NCI-H460 (cell line): ENCODE measurements at places on chromosomes 2 and 18. TPM values are rescaled to one million over a fixed set of nuclear protein-coding genes. Genes with fewer than 3 reads are reported as not detected.

The DSC3 gene
- 1.7 and 2.1 TPM in 2 replicates for total RNA-seq

DNA sequence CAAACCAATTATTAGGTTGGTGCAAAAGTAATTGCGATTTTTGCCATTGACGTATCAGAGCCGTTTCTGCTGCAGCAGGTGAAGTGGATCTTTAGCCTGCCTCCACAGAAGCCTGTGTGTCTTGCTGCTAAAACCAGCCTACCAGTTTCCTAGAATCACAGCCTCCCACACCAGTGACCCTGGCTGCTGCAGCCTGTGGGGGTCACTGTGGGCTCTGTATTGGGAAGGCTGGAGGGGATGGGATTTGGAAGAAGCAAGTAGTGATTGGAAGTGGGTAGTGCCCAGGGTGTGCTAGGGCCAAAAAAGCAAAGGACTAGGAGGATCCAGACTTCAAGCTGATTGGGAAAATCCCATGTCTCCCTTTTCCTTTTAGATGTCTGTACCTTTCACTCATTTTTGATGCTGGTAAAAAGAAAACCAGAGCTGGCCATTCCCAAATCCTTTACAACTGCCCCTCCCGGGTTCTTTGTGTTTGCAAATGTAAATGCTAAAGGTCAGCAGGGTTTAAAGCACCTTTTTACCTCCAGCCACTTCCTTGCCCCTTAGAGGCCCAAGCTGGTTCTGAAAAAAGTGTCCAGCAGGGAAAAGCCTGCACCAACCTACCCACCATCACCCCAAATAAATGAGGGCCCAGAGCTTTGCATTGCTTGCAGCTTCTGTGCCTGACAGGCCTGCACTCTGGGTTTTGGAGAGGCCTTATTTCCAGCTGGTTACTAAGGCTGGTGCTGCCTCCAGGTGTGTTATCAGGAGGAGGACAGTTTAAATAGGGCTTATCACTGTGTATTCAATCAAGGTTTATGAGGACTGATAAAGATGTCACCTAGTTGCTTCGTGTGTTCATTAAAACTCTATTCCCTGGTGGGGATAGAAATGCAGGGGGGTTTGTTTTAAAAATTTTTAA lies 172.0 kb downstream of the MIB1 start:
- DNase-seq, result no peak

The OSBPL6 gene
- 9.6 and 11.9 TPM in 2 replicates for total RNA-seq

DNA sequence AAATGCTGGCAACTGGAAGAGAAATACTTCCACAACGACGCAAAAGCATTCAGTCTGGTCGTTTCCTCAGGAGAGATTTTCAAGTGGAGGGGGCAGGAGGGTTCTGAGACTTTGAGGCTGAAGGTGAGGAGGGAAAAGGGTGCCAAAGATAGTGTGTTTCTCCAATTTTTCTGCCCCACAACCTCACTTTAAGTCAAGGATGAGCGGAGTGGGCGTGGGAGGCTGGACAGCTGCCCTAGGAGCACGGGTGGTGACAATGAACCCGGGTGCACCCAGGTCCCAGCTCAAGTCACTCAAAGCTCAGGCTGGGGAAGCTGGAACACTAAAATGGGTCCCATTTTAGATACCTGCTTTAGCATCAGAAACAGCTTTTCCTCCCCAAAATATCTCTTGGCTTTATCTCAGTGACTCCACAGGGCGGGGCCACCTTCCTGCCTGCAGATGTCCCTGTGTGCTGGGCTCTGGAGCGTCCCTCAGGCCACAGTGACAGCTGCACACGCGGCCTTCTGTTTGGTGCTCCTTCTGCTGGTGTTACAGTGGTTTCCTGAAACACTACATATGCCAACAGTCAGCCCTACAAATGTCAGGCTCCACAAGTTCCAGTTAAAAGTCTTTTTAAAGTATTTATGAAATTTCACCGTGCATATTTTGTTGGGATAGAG lies 1.4 kb upstream of the MBP start:
- DNase-seq, result no peak

GRCh38 chr2:67346718-67347407 lies 50.3 kb upstream of the ETAA1 start:
- DNase-seq, result no peak

The HOXD10 gene
- 0.25 TPM in 1 of 2 replicates, not detected in the other for total RNA-seq

- no peak for DNase-seq
Measured at GRCh38 chr2:145360129-145360790, 840.3 kb upstream of the ZEB2 start.

DNA sequence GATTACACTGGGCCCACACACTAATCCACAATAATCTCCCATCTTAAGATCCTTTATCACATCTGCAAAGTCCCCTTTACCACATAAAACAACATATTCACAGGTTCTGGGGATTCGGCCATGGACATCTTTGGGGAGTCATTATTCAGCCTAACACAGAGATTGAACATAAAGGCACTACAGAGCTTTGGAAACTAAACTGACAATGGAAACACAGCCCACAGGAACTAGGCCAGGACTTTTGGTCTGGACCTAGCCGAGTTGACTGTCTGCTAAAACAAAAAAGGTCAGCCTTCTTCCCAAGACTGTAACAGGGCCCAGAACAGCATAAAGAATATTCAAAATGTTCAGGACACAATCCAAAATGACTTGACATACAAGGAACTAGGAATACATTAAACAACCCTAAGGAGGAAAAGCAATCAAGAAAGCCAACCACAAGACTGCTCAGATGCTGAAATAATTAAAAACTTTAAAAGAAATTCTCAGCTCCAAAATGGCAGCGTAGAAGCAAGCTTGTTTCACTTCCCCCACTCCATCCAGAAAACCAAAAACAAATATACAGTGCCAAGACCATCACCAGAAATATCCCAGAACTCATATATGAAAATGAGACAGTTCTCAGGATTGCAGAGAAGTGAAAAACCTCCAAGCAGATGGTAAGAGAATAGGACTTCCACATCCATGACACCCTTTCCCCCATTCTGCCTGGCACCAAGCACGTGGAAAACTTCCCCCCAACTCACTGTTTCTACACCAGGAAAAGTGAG lies 207.8 kb downstream of the ATAD2B start:
- no peak for DNase-seq

GRCh38 chr2:240436683-240437550 lies 1.5 kb downstream of the GPC1 start:
- DNase-seq, result no peak

DNA sequence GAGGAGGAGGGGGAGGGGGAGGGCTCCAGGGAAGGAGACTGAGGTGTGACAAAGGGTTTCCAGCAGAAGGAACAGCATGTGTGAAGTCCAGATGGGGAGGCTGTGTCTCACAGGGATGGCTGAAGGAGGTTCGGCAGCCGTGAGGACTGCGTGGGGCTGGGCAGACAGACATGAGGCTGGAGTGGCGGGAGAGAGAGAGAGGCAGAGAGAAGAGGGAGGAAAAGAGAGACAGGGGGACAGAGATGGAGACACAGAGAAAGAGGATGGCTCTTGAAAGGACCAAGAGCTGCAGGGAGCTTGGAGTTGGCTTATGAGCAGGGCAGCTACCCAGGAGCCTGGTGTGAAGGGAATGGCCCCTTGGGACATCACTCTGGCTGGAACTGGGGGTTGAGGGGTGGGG lies 138.9 kb upstream of the ASB18 start:
- no peak for DNase-seq

- DNase-seq, result no peak
Measured at GRCh38 chr2:55842046-55842445, 81.5 kb downstream of the EFEMP1 start.

The LYPD6 gene
- 5.5 and 5.6 TPM in 2 replicates for total RNA-seq

The CD226 gene
- 41.8 and 45.5 TPM in 2 replicates for total RNA-seq

The OTOS gene
- not detected in 2 replicates for total RNA-seq

DNA sequence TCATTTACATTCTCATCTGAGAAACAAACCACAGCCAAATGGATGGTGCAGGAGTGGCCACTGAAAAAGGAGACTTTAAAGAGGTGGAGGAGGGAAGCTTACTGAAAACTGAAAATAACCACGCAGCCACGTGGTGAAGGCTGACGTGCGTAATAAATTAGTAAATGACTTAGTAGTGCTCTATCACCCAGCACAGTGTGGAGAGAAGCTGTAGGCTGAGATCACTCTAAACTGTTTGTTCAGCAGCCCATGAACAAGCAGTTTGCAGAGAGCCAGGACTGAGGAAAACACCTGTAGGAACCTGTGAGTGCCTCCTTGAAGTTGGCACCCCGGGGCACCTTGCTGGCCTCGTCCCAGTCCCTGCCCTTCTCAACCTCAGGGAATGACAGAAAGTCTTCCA lies 193.0 kb downstream of the TXNL1 start:
- DNase-seq, result no peak

DNA sequence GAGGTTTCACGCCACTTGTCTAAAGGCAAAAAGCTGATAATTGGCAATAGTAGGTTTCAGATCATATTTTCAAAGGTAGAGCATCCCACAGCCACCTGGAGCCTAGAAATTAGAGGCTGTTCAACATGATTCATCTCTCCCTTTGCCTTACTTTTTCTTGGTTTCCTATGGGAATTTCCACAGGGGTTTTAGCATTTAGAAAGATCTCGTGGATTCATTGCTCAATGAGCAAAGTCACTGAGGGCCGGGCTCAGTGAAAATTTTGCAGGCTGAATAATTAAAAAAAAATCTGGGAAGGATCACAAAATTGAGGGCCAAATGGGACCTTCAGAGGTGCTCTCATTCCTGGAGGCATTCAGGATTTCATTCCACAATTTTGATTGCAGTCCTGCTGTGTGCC lies 137.1 kb downstream of the VAPA start:
- no peak for DNase-seq

GRCh38 chr2:76829374-76830234 lies 692.6 kb downstream of the LRRTM4 start:
- no peak for DNase-seq

- DNase-seq, result no peak
Measured at GRCh38 chr2:27164960-27165763, 16.4 kb downstream of the TCF23 start.

The TMEM37 gene
- total RNA-seq, result 1.4 and 2.5 TPM in 2 replicates

GRCh38 chr2:192030289-192030688 lies 164.4 kb downstream of the TMEFF2 start:
- DNase-seq, result no peak

DNA sequence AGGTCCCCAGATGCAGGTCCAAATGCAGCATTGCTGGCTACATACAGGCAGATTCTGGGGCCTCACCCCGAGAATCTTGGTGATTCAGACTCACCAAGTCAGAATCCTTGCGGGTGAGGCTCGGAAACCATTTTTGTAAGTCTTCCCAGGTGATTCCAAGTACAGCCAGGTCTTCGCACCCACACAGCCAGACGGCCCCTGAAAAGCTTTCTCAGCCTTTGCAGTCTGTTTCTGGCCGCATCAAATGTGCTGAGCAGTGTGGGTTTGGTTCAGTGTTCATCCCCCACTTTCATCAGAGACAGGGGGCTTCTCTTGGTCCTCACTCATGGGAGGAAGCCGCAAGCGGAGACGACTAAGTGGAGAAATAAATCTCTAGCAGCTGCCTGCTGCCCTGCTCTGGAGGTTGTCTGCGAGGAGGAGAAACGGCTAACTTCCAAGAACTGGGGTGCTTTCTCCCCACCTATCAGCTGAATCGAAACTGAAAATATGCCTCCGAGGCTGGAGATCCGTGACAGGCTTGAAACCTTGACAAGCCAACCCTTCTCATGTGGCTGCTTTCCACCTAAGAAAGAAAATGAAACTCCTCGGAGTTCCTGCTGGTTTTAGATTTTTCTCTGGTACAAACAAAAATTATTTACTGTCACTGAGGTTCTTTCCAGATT lies 8.9 kb upstream of the TMEM185B start:
- DNase-seq, result no peak

GRCh38 chr2:231549446-231550239 lies 19.4 kb upstream of the NMUR1 start:
- no peak for DNase-seq

DNA sequence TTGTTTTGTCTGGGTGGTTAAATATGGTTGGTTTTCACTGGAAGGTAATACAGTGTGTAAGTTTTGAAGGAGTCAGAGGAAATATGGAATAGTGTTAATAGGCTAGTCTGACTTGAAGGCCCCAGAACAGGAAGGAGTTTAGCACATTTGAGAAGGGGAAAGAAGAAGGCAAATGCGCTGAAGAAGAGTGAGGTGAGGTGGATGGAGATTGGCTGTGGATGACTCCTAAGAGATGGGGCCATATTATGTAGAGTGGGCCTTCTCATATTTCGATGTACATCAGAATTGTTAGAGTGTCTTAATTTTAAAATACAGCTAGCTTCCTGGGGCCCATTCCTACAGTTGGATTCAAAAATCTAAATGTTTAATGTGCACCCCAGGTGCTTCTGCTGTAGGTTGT lies 61.0 kb downstream of the GLS start:
- no peak for DNase-seq
